Heart left ventricle (tissue), 16 donors: ENCODE measurements at places on chromosomes 6 and 20. TPM values are rescaled to one million over a fixed set of nuclear protein-coding genes. Genes with fewer than 3 reads are reported as not detected.

BPIFB2 gene
- not detected for total RNA-seq

SPAG4 gene
- 4.5 TPM for total RNA-seq

PROKR2 gene
- total RNA-seq: not detected

- no peak for DNase-seq
- H3K27me3 ChIP-seq: no peaks in the 10 kb centered on the region
- H3K36me3 ChIP-seq: no peaks in the 10 kb centered on the region
- no peak overlapping the region for H3K4me3 ChIP-seq
Observed at GRCh38 chr20:60446267-60447111, 488.3 kb downstream of the CDH26 start.
